ENCODE measurements at places on chromosomes 6 and 20. TPM values are rescaled to one million over a fixed set of nuclear protein-coding genes. Genes with fewer than 3 reads are reported as not detected.

Gene WFDC10B
- total RNA-seq, result not detected

Gene POLR1C
- 26.5 TPM for total RNA-seq

DNA sequence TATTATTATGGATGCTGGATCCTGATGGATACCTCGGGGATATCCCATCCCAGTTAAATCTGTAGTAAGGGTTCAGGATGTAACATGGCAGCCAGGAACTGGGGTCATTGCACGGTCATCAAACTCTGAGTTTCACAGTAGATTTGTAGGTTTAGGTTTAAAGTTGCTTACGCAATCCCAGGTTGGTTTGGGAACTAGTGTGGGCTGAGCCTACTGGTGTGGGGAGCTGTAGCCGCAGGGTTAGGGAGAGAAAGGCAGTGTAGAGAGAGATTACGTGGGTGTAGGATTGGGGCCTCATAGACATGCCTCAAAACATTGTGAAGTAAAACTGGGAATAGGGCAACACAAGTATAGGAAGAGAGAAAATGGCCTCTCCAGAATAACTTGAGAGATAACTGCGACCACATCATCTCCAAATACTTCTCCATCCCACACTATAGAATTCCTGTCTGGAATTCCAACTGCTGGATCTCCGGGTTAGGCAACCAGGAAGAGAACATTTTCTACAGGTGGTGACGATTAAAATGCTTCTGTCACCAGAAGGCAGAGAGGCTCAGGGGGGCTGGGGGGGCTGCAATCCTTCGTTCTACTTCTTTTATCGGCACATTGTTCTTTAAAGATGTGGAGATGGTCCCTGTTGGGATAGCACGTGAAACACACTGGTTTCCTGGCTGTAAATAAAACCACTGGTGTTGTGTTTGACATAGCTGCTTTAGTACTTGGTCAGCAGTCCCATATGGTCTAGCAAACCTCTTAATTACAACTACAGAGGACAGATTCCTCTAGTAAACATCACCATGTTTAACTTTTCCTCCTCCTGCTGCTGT, 44.9 kb upstream of the TMEM170B start:
- no peak for DNase-seq

DNA sequence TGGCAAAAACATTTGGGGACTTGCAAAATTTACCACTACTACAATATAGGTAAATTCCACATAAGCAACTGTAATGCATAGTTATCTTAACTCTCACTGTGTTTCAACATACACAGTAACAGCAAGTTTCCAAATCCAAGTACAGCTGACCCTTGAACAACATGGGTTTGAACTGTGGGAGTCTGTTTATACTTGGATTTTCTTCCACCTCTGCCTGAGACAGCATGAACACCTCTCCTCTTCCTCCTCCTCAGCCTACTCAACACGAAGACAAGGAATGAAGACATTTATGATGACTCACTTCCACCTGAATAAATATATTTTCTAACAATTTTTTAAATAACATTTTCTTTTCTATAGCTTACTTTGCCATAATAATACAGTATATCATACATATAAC, 25.6 kb downstream of the MAN1A1 start:
- no peak for DNase-seq

Measured in myocyte (in vitro differentiated cells).